ENCODE measurements at places on chromosomes 4 and X.

DNA sequence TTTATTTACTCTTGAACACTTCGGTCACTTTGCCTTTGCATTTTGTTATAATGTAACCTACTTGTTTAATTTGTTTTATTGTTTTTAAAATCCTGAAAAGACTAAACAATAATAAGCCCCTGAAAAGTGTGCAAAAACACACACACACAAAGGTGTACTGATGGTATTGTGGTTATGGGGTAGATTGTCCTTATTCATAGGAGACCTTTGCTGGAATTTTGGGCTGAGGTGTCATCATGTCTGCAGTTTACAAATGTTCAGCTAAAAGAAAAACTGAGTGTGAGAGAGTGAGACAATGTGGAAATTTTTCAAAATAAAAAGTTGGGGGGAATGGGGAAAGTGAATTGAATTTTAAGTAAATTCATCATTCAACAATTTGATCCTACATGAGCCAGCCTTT is 174.9 kb downstream of the QDPR start:
- DNase-seq: no peak

DNA sequence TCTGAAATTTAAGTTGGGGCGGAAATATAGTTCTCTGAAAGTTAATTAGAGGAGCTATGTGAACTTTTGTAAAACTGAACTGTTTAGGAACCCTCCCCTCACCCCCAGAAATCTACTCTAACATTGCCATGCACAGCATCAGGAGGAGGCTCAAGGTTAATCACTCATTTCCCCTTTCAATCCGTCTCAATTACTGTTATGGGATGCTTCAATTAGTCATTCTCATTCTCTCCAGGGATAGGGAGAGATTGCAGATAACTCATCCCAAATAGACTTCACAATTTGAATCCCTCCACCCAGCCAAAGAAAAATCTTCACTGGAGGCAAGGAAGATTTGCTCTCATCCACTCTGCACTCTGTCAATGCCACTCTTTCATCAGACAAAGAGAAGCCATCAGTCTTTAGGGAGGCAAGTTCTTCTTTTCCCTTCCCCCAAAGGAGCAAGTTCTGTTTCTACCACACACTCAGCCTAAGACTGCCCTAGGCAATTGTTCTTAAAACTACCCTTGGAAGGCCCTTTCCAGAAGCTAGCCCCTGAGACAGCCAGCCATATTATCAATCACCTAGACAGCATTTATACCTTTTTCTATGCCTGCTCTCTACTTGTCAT is 140.4 kb downstream of the SLC10A7 start:
- DNase-seq: no peak

GRCh38 chr4:165867961-165868360 is 5.1 kb upstream of the TLL1 start:
- DNase-seq: no peak

DNA sequence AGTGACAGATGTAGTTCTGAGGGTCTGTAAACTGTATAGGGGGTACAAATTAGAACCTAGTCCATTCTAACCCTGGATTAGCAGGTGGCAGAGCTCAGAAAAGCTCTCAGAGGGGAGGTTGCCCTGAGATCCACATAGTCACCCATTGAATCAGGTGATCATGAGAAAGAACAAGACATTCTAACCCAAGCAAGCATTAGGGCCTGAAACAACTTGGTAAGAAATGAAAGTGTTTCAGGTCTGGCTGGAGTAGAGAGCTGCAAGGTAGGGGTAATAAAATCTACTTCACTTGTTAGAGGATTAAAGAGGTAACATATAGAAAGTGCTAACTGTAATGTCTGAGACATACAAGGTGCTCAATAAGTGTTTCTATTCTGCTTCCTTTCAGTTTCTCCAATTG is 8.8 kb upstream of the BMP2K start:
- DNase-seq: no peak

DNA sequence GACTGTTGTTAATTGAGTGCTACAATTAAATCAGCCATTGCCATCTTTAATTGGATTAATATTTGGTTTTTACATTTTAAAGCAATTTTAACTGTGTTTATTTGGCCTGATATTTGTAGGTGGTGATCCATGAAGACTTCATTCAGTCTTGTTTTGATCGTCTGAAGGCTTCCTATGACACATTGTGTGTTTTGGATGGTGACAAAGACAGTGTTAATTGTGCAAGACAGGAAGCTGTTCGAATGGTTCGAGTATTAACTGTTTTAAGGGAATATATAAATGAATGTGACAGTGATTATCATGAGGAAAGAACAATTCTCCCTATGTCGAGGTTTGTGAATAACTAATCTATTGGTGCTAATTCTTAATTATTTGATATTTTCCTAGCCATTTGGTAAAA is 82.6 kb downstream of the USP9X start:
- DNase-seq: no peak

- DNase-seq: no peak
Observed at GRCh38 chr4:127783026-127783769, 1.1 kb downstream of the HSPA4L start.

DNA sequence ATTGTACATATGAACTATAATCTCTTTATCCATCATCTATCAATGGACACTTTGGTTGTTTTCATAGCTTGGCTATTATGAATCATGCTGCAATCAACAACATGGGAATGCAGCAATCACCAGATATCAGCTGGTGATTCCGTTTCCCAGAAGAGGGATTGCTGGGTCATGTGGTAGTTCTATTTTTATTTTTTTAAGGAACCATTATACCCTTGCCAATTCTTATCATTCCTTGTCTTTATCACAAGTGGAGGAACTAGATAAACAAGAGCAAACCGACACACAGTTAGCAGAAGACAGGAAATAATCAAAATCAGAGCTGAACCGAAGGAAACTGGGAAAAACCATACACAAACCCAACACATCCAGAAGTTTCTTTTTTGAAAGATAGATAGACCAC is 14.5 kb upstream of the LNX1 start:
- no peak for DNase-seq

DNA sequence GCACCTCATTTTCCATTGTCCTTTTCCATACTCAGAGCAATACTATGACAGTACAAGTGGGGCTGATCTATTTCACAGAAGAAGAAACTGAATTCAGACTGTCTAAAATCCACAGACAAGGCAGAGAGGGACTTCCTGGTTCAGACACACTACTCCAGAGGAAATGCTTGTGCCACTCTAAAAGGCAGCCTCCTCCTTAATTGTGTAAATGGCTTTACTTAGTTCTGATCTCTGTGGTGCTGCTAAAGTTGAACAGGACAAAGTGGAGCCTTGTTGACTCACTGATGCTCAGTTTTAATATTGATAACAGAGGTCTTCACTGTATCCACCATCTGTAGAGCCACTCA is 122.4 kb downstream of the KIT start:
- DNase-seq: no peak

DNA sequence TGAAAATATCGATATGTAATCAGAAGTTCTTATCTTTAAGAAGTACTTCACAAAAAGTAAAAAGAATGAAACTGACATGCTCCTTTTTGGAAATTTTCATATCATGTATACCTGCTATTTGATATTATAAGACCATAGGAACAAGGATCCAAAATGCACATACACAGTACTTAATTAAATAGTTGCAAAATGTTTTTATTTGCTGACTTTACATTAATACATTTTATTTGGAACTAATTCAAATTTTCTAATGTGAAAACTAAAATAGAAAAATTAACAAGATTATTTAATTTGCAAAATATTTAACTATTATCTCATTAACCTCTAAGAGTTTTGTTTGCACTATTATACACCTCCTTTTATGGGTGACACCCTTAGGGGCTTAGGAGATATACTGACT is 155.0 kb downstream of the TRAM1L1 start:
- DNase-seq: no peak

DNA sequence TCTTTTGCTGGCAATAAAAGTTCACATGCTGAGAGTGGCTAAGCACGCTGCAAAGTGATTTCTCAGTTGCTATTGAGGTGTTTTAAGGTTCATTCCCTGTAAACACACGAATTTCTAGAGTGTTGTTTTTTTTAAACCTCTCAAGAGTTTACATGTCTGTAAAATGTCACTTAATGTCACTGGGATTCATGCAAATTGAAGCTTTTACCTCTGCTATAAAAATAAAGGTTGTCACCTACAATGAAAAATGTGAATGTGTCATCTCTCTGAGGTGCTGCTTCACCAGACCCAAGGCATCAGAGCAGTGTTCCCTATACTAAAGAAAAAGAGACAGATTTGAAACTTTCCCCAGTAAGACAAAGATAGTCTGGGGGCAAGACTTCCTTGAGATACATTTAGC is 127.0 kb downstream of the PPA2 start:
- no peak for DNase-seq

DNA sequence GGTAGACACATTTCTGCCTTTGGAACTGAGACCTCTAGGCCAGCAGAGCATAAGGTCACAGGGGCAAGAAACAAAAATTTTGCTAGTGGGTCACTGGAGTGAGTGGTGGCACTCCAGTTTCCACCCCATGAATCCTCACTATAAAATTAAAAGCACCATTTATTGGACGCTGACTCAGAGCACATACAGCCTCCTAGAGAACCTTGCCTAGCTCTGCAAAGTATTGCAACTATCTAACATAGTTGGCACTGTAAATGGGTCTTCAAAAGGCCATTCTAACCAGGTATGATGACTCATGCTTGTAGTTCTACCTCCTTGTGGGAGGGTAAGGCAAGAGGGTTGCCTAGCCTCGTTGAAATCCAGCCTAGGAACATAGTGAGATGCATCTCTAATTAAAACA is 25.1 kb downstream of the RRAGB start:
- DNase-seq: no peak

DNA sequence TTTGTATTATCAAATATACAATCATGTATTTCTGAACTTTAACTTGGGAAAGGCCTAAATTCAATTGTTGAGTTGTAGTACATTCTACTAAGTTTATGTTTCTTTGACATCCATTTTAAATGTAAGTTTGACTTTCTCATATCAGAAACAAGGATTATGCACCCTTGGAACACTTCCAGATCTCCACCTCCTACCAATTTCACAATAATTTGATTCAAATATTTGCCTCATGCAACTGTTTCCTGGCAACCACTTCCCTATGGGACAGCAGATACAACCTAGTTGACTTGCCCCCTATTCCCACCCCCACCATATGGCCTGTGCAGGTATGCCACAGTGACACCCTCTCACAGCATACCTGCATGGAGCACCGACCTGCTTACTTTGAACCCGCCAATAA is 506.4 kb upstream of the PABPC4L start:
- no peak for DNase-seq

- no peak for DNase-seq
Observed at GRCh38 chrX:55357236-55357635, 92.5 kb upstream of the PAGE3 start.

DNA sequence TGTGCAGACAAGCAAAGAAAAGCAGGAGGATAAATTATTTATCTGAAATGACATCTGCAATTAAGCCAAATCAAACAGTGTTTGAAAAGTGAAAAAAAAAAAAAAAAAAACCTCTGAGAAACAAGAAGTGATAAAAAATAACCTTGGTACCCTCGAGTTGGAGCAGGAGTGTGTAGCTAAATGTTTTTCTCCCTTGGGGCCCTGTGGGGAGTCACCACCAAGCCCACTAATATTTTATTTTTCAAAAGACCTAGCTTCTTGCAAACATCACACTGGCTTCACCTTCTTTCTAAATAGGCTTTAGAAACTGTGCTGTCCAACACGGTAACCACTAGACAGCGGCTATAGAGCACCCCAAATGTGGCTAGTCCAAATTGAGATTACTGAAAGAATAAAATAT is 47.7 kb downstream of the SNX25 start:
- no peak for DNase-seq

GRCh38 chr4:2834001-2834921 is 9.4 kb upstream of the ADD1 start:
- DNase-seq: no peak
